Right ventricle myocardium superior (tissue), 1 donor: ENCODE measurements at places on chromosomes 7 and 10.
A peak's percentile ranks its signal among the peaks of the same experiment; 100 is the strongest.

GRCh38 chr7:101201695-101202602 lies 1.1 kb upstream of the MOGAT3 start:
- DNase-seq, result no peak

GRCh38 chr10:46245381-46245900 lies 41.4 kb upstream of the ANTXRL start:
- no peak for DNase-seq

DNA sequence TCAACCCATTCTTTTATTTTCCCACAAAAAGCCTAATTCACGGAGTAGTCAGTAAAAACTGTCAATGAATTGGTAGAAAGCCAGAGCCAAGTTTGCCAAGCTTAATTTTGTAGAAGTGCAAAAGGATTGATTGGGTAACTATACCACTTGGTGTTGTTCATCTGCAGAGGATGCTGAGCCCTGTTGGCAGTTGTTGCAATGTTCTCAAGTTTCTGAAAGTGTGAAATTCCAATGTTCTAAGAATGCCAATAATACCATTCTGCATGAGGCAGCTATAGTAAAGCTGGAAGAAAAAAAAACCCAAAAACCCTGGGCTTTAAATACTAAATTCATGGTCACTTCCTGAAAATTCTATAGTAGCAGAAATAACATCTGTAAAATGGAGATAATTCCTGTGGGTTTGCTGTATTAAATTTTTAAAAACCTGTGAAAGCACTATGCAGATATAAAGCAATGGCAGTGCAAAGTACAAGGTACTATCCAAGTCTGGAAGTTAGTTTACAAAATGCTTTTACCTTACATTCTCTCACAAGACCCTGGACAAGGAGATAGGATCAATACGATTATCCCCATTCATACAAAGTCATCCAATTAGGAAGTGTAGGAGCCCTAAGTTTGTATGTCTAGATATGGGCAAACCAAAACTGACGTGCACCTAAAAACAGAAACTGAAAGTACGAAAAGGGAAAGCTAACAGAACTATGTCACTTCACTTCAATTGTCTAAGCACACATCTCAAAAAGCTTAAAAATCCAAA lies 6.0 kb upstream of the PON1 start:
- DNase-seq, result no peak

DNA sequence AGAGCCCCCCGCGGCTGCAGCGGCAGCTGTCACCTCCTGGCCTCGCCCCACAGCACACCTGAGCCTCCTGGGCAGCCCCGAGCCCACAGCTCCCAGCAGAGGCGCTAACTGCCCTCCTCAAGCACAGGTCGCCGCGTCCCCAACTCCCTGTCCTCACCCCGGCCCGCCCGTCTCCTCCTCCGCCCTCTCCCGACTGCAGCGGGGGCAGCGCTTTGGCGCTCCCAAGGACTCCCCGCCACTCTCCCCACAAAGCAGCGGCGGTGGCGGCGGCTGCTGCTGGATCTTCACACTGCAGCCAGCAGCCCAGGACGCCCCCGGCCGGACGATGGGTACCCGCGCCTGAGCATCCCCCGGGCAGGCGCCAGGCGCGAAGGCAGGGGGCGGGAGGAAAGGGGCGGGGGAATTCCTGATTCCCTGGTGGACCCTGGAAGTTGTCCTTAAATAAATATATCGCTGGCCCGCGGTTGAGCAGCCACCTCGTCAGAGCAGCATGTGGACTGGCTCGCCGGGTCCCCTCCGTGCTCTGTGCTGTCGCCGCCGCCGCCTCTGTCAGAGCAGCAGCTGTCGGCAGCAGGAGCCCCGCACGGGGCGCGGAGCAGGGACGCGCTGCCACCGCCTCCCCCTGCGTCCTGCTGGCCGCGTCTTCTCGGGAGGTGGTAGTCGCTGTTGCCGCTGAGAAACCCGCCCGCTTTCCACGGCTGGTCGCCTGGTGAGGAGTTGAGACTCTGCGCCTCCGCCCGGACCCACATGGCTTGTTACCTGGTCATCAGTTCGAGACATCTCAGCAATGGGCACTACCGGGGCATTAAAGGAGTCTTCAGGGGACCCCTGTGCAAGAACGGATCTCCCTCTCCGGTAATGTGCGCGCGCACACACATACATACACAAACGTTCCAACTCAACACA lies at the start of gene ZNF804B:
Gene ZNF804B (plus strand): TSS at position 471 of the 906 bp plus-strand sequence. CDS start 277 bp downstream, at position 748.
- peak; percentile 36 for DNase-seq

DNA sequence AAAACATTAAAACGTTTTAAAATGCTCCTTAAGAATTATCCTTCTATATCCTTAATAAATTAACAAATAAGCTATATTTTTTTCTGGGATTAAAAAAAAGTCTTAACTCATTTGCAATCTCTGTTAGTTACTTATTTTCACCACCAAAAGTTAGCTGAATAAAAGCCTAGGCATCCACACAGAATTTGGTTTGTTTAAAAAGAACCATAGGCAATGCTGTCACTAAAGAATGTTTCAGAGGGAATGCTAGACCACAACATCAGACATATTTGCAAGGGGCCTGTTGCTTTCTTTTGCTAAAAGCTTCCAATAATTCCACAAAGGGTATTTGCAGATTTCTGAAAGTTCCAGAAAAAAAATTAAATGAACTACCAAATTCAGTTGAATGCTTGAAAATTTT lies 244.2 kb downstream of the POU6F2 start:
- DNase-seq, result no peak

DNA sequence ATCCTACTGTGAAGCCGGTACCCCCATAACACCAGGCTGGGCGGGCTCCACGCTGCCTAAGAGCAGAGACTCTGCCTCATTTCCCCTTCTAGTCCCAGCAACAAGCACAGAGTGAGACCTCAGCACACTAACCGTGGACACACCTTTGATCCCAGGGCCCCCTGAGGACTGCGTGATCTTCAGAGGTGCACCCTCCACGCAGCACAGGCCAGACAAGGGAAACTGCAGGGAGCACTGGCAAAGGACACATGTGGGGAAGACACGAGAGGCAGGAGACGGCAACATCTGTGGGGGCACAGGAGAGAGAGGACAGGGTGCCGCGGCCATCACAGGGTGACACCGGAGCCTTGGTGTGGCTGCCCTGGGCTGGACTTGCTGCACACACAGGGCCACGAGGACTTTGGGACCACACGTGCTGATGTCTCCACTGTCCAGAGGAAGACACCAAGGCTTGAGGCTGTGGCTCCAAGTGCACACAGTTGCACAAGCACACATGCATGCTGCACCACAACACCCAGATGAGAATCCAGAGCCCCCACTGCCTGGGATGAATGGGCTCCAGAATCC lies 128.8 kb downstream of the PTPRN2 start:
- no peak for DNase-seq

DNA sequence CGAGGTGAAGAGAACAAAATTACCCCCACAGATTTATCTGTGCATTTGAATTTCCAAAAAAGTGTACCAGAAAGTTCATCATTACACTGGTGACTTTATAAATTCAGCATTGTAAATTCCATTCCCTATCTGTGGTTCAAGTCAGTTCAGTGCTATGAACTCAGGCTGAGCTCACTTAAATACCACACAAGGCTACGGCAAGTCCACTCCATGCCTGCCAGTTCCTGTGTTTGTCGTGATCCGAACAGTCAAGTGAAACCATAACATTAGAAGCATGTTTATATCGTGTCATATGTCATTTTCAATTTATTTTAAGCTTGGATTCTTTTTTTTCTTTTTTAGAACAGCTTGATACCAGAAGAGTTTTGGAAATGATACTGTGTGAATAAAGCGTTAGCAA lies 14.8 kb downstream of the MBL2 start:
- DNase-seq, result no peak

DNA sequence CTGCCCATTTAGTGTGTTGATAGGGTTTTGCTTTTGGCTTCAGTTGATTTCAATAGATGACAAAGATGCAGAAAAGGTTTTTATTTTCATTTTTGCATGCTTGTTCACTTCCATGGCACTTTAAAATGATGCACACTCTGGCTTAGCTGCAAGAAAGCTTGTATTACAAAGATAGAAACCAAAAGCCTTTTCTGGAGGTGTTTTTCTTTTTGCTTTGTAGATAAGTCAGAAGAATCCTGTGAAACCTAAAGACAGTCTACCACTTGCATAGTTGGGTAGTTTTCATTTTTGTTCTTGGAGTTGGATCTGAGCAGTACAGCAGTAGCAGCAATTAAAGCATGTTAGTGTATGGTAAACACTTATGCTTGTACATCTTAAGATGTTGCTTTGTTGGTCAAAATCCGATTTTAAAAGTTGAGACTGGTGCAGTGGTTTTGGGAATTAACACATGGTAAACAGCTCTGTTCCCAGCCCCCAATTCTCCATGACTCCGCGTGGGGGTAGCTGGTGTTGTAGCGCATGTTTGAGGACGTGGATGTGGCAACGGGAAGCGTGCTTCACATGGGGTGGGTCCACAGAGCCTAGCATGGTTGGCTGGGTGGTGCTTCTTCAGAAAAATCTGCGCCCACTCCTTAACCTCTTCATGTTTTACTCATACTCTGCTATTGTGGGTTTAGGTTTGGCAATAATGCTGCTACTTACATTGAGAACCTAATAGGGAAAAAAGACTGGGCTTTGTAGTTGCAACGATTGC lies 19.8 kb downstream of the CCNY start:
- no peak for DNase-seq

- DNase-seq, result no peak
Measured at GRCh38 chr10:48564466-48565160, 40.3 kb downstream of the ARHGAP22 start.

- DNase-seq, result no peak
Measured at GRCh38 chr10:129799942-129800341, 164.1 kb downstream of the EBF3 start.

- no peak for DNase-seq
Measured at GRCh38 chr7:98409843-98410242, 9.0 kb upstream of the BAIAP2L1 start.

- DNase-seq, result no peak
Measured at GRCh38 chr10:24349379-24350001, 140.6 kb downstream of the KIAA1217 start.

GRCh38 chr7:147540743-147541142 lies 1049.8 kb upstream of the C7orf33 start:
- no peak for DNase-seq

DNA sequence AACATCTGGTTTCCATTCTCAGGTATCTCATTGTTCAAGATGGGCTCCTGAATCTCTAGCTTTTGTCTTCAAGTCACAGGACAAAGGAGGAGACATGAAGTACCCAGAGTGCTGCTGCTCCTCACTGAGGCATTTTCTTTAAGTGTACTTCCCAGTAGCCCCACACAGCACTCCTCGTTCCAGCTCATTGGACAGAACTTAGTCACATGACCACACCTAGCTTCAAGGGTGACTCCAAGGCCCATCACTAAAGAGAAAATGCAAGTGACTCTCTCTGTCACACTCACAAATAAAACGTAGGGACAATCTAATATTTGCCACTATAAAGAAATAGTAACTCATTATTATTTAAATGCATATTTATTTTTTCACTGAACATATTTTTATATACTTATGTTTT lies 58.3 kb upstream of the NEUROD6 start:
- DNase-seq, result no peak

- no peak for DNase-seq
Measured at GRCh38 chr10:103636492-103636891, 143.0 kb downstream of the NEURL1 start.

GRCh38 chr10:127532659-127533058 lies 16.4 kb upstream of the NPS start:
- no peak for DNase-seq

- no peak for DNase-seq
Measured at GRCh38 chr7:38374507-38374906, 101.1 kb upstream of the TARP start.

DNA sequence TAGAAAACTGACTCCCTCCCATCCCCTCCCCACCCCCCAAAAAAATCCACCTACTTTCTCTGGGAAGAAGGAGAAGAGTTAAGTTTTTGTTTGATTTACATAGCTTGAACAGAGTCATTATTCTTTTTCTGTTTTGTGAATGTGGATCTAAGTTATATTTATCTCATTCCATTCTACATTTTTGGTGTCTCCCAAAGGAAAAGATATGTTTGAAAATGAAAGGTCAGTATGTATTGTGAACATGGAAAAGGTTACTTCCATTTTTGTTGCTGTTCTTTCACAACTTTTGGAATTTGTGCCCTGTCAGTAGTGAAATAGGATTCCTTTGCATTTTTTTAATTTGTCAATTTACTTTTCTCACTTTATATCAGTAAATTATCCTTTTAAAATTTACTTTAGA lies 547.9 kb downstream of the SUGCT start:
- DNase-seq, result no peak

GRCh38 chr10:5490698-5491464 lies 8.5 kb downstream of the CALML5 start:
- DNase-seq, result no peak

DNA sequence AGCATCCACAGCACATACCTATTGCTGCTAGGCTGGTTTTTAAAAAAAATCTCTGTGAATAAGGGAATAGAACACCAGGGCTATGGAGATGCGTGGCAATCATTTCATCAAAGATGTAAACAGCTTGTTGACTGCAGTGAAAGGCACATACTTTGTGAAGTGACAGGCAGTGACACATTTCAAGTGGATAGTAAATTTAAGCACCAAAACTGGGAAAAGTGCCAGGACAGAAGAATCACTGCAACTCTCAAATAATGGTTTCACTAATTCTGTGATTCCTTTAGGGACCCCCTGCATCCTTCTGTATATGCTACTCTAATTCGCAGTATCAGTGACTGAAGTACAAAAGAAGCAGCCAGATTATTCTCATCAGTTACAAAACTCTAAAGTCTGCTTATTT lies 145.2 kb upstream of the KLF14 start:
- DNase-seq, result no peak
